Stimulated activated CD4-positive, alpha-beta T cell treated with anti-CD3 and anti-CD28 coated beads, TNF-alpha, amount 100 ng/mL, for 24 hours (primary cell): ENCODE measurements at places on chromosomes 2 and 18.

DNA sequence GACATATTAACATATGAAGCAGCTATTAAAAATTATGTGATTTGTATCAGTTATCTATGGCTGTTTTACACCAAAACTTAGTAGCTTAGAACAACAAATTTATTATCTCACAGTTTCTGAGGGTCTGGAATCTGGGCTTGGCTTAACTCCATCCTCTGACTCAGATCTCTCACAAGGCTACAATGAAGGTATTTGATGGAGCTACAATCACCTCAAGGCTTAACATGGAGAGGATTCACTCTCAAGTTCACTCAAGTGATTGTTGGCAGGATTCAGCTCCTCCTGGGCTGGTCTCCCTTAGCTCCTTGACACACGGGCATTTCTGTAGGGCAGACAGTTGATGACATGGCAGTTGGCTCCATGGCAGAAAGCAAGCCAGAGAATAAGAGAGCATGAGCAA is 133.0 kb upstream of the SLC14A2 start:
- no peak for DNase-seq

DNA sequence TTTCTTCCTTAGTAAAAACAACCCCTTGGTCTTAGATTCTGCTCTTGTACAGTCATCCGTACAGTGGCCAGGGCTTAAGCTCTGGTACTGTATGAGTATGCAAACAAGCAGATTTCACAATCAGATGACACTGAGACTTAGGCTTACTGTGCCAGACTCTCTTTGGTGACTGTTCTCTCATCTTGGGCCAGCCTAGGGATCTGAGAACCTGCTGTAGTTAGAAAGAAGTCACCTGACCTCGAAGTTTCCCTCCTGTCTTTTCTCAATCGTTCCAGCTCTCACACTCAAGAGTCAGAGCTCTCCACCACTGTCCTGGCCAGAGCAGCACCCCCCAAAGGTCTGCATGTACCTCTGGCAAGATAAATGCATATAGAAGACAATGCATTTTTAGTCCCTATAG is 63.2 kb downstream of the ZEB2 start:
- no peak for DNase-seq

DNA sequence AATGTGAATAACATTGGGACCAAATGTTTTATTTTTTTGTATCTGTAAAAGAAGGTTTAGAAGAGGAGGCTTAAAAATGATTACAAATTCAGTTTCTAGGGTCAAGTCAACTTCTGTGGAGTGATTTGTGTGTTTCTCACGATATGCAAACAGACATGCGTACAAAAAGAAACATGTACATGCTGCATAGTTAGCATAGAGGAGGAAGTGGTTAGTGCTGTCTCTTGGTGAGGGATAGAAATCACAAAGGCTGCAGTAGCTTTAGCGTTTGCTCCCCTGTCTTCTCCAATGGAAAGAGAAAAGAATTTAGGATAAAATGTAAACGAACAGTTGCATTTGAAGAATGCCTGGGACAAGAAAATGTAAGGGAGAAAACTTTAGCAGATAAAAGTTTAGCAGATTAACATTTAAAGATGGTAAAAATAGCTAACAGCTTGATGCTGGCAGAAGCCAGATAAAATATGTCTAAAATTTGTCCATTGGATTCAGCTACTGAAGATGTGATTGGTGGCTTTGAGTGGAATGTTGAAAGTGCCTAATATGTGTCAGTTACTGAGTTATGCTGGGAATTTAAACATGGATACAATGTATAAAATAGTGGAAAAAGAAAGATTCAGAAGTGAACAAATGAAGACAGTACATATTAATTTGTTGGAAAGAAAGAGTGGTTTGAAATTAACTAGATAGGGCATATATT is 44.9 kb downstream of the MALT1 start:
- no peak for DNase-seq

DNA sequence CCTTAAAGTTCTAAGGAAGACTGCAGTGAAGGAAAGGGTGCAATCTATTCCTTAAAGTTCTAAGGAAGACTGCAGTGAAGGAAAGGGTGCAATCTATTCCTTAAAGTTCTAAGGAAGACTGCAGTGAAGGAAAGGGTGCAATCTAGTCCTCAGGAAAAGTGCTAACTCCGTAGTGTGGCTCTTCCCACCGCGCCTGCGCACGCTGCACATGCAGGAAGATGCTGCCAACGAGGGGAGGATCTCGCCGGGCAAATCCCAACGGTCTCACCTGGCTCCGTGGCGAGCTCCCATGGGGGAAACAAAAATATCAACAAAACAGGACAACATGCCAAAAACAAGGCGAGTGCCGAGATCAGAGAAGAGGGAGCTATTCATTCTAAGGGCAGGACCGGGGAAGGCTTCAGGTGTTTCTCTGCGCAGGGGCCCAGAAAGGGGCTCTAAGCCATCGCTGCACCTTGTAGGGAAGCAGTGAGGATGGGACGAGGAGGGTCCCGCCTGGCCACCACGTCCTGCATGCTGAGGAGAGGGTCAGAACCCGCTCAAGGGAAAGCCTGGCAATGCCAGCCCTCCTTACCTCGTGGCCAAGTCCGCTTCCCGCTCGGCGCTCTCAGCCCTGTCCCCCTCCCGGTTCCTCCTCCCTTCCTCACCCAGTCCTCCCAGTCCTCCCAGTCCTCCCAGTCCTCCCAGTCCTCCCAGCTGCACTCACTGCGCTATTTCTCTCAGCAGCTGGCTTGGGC is 24.5 kb downstream of the TIMM21 start:
- no peak for DNase-seq

GRCh38 chr18:3683483-3683882 is 233.5 kb downstream of the TGIF1 start:
- no peak for DNase-seq

DNA sequence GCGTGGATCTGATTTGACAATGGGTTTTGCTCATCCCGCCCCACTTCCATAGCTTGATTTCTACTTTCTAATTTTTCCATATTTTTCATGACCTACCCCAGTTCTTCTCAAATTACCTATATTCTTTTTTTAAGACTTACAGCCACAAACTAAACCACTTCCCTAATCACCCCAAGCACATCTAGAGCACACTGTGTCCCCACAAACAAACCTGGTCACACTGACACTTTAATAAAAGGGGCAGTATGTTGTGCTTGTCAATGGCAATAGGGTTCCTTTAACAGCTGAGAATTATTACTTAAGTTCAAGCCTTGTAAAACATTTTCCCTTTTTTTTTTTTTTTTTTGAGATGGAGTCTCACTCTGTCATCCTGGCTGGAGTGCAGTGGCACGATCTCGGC is 47.1 kb downstream of the MREG start:
- no peak for DNase-seq

DNA sequence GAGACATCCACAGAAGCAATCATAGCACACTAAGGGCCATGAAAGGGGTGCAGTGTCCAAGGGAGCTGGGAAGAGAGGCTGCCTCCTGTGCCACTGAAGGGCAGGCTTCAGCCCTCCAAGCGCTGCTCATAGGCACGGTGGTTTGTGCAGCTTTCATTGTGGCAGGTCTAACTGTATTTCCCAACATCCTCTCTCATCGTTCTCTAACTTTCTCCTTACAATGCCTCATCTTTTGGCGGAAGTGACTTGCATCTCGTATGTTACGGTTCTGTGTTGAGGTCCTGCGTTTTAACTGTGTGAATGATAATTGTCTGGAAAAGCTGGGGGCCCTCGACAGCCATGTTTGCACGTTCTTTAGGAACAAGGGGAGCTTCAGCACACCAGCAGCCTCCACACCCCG is 213.9 kb downstream of the GBX2 start:
- no peak for DNase-seq

DNA sequence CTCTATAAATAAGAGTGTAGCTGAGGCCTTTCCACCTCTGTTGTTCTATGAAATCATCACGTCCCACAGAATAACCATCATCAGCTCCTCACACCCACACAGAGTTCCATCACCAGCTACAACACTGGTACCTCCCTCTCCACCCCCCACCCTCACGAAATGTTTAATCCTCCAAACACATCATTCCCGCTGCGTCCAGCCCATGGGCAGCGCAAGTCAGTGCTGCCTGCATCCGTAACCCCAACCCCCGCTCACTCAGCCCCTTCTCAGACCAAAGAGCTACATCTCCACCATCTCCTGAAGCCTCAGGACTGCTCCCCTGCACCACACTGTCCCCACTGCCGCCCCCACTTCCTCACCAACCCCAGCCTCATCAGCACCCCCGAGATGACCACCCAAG is 19.4 kb downstream of the DNMT3A start:
- DNase-seq, result no peak

- no peak for DNase-seq
Observed at GRCh38 chr2:240989451-240990265, 8.8 kb upstream of the SNED1 start.

DNA sequence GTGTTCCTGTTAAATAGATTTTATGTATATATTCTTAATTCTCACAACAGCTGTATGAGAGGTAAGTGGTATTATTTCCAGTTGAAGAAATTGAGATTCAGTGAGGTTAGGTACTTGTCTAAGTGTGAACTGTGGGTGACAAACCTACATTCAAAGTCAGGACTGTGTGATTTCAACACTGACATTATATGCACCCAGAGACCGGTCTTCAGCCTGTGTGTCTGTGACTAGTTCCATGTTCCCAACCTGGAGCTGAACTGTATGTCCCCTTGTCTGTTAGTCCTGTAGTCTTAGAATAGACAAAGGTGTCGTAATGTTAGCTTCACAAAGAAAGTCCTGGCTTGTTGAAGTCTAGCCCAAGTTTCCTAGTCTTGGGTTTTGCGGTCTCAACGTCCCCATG is 17.4 kb downstream of the PLEKHB2 start:
- no peak for DNase-seq

DNA sequence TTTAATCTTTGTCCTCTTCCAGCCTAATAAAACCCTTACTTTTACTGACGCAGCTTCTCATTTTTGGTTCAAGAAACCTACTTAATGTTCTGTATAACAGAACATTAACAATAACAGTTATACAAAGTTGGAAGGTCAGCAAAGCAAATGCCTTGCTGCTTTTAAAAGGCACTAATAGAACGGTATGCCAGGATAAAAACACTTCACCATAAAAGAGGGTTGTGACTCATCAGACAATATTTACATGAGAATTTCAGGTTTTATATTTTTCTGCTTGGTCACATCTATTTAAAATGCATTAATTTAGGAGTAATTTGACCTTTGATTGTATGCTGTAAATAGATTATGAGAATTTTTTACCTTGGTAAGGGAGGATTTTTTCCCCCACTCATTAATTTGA is 3.0 kb downstream of the KLHL41 start:
- DNase-seq, result no peak

DNA sequence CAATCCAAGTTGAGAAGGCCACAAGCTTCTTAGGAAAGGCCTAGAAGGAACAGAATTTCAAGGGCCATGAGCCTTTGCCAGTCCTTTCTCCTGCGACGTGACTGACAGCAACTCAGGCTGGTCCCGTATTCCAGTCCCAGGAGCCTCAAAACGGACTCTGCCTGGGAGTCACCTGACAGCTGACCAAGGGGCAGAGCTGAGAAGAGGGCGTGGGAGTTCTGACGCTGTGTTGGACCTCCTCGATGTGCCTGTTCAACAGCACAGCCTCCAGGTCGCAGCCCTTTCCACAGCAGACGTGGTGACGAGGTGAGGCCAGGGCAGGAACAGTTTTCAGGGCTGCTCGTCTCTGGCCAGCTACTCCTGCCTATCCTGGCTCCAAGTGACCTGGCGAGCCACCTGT is 37.6 kb downstream of the CENPO start:
- no peak for DNase-seq

- no peak for DNase-seq
Observed at GRCh38 chr2:47964722-47965434, 58.6 kb upstream of the FBXO11 start.

DNA sequence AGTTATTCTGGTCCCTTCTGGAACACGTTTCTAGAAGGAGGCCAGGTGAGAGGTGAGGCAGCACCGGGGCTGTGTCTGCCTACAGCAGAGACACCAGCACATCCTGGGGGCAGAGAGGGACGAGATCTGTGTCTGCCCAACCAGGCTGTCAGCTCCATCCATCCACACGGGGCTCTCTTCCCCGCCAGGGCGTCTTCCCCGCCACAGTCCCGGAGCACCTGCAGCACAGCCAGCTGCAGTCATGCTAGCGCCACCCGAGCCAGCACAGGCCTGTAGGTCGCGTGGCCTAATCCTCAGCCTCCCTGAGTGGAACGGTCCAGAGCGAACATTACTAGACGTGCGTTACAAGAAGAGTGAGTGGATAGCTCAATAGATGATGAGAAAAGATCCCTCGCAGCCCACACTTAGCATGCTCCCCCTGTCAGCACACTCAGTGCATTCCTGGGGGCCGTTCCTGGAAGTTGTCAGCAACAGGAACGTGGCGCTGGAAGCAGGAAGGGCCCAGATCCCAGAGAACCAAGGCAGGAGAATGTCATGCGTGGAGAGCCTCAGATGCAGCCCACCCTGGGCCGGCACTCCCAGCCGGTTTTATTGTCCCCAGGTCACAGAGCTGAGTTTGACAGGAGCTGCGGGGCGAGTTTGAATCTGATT is 179.0 kb downstream of the TWIST2 start:
- DNase-seq, result no peak

- peak; percentile 33 for DNase-seq
Observed at GRCh38 chr2:105873721-105874120, 129.0 kb downstream of the NCK2 start.

DNA sequence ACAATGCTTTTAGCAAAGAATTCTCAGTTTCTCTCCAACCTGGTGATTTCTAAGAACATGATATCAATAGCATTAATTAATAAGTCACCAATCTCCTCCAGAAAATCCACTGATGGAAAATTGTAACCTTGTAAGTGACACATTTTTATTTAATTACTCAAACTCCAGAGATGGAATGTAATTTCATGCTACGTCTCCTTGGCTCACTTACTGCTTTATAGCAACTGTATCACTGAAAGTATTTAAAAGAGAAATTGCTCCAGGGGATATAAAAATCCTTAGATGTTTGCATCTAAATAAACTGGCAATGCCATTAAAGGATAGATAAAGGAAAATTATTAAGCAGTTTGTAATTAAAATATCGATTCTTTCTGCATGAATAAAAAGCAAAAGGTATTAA is 325.4 kb downstream of the TSN start:
- DNase-seq, result no peak

DNA sequence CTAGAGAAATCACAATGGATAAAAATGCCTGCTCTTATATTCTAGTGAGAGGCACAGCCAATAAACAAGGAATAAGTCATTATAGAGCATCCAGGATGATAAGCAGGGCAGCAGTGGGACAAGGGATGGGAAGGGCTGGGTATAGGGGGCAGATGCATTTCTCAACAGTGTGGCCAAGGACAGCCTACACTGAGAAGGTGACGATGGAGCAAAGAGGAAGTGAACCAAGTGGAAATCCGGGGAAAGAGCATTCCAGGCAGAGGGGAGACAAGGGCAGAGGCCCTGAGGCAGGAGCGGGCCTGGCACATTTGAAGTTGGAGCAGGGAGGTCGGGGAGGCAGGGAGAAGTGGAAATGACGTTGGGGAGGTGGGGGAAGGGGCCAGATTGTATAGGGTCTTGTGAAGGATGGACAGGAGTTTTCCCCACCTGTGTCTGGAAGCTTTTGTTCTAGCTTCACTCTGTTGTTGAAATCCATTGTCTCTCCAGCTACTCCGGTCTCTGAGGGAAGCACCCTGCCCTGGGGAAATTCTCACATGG is 17.6 kb downstream of the TMEM177 start:
- no peak for DNase-seq
